ENCODE measurements at places on chromosomes 11 and 22. TPM values are rescaled to one million over a fixed set of nuclear protein-coding genes. Genes with fewer than 3 reads are reported as not detected.

ANO9 gene
- total RNA-seq = not detected

COMT gene
- total RNA-seq = 70.9 TPM

DNA sequence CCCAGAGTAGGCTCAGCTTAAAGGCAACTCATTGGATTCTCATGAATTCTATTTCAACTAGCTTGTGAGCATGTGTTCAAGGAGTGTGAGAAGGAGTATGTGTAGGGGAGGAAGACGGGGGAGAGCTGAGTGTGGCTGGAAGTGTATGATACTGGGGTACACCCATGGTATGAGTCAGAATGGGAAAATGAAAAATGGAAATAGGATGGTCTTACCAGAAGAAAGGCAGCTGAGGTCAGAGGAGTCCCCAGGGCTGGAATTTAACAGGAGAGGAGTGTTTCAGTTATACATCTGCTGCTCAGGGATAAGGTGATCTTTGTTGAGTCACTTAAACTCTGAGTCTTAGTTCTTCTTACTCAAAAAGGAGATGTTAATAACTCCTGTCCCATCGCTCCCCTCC, 6.7 kb upstream of the ADAMTS15 start:
- no peak for DNase-seq

DNA sequence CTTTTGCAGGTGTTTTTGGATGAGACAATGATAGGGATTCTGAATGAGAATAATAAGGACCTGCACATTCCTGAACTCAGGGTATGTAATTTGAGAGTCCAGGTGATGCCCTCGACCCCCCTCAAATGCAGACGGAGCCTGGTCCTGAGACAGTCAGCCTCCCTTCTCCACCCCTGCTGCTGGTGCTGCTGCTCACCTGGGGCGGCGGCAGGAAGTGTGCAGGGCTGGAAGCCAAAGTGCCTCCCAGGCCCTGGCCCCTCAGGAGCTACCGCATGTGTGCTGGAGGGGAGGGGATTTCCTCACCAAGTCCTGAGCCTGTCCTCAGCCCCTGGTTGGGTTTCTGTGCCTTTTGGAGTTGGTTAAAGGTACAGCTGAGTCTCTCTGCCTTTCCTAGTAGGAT, 19.0 kb upstream of the GLB1L2 start:
- no peak for DNase-seq

DNA sequence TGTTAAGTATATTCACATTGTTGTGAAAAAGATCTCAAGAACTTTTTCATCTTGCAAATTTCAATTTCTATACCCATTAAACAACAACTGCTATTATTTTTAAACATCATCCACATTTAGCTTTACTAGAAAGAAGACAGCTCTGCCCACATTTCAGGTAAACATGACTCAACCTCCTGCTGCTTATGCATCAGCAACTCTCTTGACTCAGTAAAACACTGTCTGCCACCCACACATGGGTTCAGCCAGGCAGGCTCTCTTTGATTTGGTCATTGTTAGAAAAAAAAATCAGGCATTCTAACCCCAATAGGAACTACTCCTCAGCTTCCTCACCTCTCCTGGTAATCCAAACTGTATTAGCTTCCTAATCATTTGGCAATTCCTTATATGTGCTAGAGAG, 5.1 kb upstream of the ENDOD1 start:
- DNase-seq = no peak

DNA sequence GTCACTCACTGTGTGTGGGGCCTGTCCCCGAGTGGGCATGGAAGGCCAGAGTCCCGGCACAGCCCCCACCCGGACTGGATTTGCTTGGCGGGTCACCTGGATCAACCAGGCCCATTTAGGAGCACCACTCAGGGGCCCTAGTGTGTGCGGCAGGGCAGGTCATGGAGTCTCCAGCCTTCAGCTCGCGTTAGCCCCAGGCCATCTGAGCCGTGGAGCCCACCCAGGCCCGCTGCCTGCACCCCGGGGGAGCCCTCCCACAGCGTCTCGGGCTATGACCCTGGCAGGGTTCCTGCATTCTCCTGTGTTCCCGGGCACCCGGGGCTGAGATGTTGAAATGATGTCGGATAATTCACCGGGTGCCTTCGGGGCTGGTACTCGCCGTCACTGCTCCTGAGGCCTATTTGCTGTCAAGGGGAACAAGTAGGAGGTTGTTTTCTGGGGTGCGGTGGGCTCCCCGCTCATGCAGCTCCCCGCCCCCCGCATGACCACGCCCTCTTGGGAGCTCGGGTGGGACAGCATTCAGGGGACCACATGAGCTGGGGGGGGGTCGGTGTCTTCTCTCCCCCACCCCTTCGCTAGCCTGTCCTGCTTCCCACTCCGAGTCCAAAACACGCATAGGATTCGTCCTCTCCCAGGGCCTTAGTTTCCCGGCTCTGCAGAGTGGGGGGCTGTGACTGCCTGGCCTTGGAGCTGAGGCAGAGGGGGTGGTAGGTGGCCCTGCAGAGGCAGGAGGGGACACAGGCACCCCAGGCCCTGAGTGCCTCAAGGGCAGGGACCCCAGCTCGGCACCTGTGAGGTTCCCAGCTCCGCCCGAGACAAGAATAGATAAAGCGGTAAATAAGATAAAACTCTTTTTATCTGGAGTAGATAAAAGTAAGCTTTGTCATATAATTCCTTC, 77.2 kb downstream of the KCNQ1 start:
- DNase-seq = no peak

CHRM4 gene
- 0.39 TPM for total RNA-seq

LRRC75B gene
- 15.4 TPM for total RNA-seq

DNA sequence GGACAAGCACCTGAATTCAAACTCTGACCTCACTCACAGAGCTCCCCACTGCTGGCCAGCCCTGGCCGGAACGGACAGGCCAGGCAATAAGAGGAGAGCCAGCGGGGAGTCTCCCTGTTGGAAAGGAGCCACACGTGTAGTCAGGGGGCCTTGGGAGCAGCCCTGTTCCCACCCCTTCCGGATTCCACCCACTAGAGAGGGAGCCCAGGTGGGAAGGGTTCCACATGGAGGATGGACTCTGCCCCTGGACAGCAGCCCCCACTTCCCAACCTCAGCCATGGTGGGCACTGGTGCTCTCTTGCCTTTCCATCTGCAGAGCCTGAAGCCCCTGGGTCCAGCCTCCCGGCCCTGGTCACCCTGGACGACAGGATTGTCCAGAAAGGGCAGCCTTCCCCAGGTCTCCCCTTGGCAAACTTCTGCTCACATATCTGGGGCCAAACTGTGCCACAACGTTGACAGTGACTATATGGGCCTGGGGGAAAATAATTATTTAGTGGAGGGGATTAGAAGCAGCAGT, 7.5 kb upstream of the APOBEC3A start:
- DNase-seq = no peak

DNA sequence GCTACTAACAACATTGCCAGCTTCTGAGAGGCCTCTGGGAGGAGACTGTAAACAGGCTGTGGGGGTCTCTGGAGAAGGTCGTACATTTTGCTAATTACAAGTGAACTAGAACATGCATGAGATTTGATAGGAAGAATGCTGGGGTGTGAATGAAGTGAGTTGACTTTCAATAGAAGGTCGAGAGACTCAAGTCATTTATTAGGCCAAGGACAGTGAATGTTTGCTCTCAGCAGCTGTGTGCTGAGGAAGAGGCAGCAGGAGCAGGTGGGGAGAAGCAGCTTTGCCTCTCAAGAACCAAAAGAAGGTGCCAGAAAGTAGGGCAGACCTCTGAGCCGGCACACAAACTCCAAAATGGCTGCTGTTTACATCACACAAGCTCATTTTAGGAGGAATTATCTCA, 91.7 kb downstream of the PIWIL4 start:
- no peak for DNase-seq

GRCh38 chr11:121711236-121711635, 258.5 kb upstream of the SORL1-AS1 start:
- no peak for DNase-seq

GRCh38 chr11:122697636-122698167, 42.2 kb downstream of the UBASH3B start:
- no peak for DNase-seq

DNA sequence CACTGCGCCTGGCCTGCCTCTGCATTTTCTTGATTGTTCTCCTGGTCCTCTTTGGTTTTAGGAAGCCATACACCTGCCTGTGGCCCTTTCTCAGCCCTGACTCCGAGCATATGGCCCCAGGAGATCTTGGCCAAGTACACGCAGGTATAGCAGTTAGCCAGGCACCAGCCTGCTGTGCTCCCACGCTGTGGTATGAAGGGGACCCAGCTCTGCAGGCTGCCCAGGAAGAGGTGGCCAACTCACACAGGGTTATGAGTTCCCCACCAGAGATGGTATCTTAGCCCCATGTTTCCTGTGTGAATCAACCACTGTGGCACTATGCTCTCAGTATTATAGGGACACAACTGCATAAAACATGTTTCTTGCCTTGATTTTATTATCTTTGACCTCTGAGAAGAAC, 31.1 kb downstream of the SGSM3 start:
- no peak for DNase-seq

PDGFD gene
- 3.4 TPM for total RNA-seq

GRCh38 chr22:25134028-25134427, 65.6 kb upstream of the CRYBB3 start:
- no peak for DNase-seq

XKR3 gene
- not detected for total RNA-seq

LSP1 gene
- not detected for total RNA-seq

CYB5R2 gene
- total RNA-seq = 15.1 TPM

- no peak for DNase-seq
These were observed 45.7 kb downstream of the TTC17 start for GRCh38 chr11:43404406-43404805.
